SHP77 treated with DMSO at 0.1 percent for 48 hours (cell line): ENCODE measurements at places on chromosomes 13 and 19.

DNA sequence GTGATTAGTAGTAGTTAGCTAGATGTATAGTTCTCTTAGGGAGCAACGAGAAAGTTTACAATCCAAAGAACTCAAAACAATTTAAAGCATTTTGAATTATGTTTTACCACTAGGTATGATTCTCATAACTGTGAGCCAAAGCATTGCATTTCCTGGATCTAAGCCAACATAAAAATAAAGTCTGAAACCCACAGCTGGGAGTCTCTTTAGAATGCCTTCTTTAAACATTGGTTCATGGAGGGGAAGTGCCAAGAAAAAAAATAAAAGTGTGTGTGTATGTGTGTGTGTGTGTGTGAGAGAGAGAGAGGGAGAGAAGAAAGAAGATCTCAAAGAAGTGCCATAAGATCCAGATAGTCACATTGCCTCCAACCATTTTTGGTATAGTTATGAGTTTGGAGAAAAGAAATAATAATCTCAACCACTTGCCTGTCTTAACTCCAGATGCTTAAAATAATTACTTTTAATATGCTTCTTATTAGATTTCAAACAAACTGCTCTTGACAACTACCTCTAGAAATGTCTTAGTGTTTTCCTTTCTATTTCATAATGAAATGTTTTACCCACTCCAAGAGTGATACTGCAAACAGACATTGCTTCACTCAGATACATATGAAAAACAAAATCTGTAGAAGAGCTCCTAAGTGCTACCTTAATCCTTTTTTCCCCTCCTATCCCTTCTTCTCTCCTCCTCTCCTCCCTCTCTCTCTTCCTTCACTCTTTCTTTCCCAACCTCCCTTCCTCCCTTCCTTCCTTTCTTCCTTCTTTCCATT is 554.1 kb downstream of the KCTD12 start:
- no peak for DNase-seq

DNA sequence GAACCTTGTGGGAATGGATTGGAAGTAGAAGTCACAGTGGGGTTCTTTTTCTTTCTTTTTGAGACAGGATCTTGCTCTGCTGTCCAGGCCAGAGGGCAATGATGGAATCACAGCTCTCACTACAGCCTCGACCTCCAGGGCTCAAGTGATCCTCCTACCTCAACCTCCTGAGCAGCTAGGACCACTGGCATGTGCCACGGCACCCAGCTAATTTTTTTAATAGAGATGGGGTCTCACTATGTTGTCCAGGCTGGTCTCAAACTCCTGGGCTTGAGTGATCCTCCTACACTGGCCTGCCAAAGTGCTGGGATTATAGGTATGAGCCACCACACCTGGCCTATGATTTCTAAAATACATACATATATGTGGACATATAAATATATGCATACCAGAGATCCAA is 111.4 kb downstream of the MYCBP2 start:
- no peak for DNase-seq

DNA sequence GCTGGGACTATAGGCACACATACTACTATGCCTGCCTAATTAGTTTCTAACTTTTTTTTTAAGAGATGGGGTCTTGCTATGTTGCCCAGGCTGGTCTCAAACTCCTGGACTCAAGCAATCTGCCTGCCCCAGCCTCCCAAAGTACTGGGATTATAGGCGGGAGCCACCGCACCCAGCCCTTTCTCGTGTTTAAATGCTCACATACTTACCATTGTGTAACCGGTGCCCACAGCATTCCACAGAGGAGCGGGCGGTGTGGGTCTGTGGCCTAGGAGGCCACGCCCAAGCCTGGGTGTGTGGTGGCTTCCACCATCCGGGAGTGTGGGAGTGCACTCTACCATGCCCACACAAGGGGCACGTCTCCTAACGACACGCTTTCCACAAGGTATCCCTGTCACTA is 7.7 kb downstream of the LMNB2 start:
- DNase-seq: no peak

DNA sequence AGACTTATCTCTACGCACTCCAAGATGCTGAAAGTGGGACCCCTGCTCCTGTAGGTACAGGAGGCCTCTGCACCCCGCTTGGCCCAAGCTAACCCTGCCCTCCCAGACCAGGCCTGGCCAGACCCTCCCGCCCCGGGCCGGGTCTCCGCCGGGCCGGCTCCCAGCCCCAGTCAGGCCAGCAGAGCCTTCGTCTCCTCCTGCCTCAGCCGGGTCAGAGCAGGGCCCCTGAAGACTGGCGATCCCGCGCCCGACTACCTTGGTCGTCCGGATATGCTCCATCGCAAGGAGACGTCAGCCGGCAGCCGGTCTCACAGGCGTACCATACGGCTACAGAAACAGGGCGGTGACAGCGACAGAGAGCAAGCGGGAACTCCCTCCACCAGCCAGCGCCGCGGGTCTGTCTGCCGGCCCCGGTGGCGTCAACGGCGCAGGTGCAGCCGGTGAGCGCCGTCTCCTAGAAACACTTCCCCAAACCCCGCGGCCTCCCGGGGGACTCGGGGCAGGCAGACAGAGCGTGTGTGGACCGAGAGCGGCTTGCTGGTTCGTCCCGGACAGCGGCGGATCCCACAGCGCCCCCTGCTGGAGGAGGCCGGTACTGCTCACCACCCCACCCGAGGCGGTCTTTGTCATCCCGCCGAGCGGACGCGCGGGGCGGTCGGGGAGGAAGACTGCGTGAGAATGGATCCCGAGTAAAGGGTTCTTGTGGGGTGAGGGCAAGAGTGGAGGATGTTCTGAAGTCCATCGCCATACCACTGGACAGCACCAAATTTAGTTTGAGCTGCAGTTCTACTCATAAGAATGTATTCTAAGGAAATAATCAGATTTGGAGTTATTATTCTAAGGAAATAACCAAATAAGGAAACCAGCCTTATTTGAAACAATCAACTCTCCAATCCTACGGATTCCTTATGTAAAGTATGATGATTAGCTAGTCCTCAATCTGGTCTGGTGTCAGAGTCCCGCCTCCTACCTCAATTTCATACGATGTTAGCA is at the start of gene MTMR6:
Gene MTMR6 (minus strand): TSS at position 520 of the 993 bp plus-strand sequence. CDS start 241 bp downstream, at position 279.
- DNase-seq: peak; percentile 77

- DNase-seq: no peak
Measured at GRCh38 chr19:14339741-14340140, 41.5 kb upstream of the ADGRE5 start.

GRCh38 chr13:110303644-110304043 is 3.3 kb downstream of the COL4A1 start:
- no peak for DNase-seq

DNA sequence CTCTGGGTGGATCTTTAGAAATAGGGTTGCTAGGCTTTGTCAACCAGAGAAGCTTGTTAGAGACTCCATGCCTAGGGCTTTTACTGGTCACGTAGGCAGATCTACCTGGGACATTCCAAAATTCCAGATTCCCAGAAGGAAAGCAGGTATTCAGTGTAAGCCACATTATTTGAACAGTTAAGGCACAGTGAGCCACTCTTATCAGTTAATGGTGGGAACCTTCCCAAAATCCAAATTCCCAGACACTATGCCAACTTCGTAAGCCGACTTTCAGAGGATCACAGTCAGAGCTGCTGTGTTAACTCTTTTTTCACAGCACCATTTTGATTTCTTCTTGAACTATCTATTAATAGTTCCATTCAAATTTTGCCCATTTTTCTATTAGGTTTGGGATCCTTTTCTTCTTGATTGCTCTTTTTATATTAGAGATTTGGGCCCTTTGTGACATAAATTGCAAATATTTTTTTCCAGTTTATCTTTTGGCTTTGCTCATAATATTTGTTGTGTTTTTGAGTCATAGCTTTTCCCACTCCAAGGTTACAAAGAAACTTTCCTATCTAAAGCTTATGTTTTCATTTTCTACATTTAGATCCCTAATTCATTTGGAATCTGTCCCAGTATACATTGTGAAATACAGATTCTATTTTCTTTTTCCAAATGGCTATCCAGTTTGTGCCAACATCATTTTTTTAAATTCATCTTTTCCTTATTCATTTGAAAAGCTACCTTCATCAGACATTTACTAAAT is 77.3 kb downstream of the DHRS12 start:
- no peak for DNase-seq
